ENCODE measurements at places on chromosomes 7 and 10. TPM values are rescaled to one million over a fixed set of nuclear protein-coding genes. Genes with fewer than 3 reads are reported as not detected.

ARMH3 gene
- total RNA-seq: 20.0 TPM

INPP5F gene
- 24.6 TPM for total RNA-seq

LUC7L2 gene
- 66.7 TPM for total RNA-seq

- DNase-seq: peak; percentile 90
These were observed 116.2 kb downstream of the SH3PXD2A start for GRCh38 chr10:103739039-103739764.

DNA sequence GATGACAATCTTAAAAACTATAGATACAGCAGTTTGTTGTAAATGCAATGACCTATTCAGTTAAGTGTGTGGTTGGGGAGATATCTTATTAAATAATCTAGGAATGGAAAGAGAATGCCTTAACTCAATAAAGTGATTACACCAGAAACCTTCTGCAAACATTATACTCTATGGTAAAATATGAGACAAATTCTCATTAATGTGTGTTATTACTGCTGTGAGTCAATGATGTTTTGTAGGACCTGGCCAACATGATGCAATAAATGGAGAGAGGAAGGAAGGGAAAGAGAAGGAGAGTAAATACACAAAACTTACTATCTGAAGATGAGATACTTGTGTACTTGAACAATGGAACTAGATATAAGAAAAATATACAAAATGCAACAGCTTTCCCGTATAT, 25.1 kb downstream of the MKX start:
- no peak for DNase-seq

DNA sequence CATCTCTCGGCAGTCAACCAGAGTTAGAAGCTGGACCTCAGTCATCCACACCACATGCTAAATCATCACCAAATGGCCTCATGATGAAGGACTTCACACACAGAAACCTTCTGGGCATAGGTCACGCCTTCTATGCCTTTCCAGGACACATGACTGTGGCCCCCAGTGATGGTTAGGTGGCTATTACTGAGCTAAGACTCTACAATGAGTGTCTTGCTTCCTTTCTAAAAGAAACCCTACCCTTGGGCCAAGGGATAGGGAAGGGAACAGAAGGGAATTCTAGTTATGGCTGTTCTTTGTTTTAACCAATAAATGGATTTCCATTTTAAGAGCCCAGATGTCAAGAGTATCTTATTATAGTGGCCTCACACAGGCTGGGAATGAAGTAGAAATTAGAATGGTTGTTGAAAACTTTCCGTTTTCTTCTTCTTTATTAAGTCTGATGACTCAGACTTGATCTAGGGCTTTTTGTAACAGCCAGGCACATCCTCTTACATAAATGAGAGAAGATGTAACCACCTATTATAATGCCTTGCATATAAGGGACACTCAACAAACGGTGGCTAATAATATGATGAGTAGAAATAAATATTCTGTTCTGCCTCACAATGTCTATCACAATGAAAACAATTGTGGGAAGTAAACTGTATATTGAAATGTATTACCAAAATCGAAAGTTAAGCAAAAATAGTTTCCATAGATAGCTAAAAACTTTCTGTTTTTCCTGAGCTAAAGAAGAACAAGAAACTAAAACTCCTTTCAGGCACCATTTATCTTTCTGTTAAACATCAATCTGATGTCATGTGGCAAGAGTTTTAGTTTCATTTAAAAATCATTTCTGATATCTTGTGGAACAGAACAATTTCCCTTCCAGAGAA, 62.5 kb upstream of the TOMM7 start:
- no peak for DNase-seq

- peak; percentile 27 for DNase-seq
These were observed 499.3 kb downstream of the GLRX3 start for GRCh38 chr10:130635528-130635927.

DNA sequence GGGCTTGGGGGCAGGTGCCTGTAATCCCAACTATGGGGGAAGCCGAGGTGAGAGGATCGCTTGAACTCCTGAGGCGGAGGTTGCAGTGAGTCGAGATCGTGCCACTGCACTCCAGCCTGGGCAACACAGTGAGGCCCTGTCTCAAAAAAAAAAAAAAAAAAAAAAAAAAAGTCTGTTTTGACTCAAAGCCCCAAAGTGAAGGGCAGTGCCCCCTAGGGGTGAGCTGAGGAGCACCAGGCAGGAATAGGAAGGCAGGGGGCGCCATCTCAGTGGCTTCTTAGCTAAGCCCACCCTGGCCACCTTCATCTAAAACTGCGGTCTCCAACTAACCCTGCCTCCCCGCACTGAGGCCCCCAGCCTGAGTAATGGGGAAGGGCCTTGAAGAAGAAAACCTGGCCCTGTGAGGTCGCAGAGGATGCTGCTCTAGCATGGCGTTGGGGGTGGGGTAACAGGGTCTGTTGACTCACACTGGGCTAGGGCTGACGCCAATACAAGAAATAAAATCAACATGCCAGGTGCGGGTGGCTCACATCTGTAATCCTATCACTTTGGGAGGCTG, 9.8 kb downstream of the PODXL start:
- no peak for DNase-seq

GRCh38 chr10:130808243-130808642, 503.3 kb downstream of the TCERG1L start:
- no peak for DNase-seq
